AG09309 (cell line): ENCODE measurements at places on chromosomes 6 and 20.

GRCh38 chr6:132663661-132664060 is 4.7 kb upstream of the TAAR1 start:
- no peak for DNase-seq

DNA sequence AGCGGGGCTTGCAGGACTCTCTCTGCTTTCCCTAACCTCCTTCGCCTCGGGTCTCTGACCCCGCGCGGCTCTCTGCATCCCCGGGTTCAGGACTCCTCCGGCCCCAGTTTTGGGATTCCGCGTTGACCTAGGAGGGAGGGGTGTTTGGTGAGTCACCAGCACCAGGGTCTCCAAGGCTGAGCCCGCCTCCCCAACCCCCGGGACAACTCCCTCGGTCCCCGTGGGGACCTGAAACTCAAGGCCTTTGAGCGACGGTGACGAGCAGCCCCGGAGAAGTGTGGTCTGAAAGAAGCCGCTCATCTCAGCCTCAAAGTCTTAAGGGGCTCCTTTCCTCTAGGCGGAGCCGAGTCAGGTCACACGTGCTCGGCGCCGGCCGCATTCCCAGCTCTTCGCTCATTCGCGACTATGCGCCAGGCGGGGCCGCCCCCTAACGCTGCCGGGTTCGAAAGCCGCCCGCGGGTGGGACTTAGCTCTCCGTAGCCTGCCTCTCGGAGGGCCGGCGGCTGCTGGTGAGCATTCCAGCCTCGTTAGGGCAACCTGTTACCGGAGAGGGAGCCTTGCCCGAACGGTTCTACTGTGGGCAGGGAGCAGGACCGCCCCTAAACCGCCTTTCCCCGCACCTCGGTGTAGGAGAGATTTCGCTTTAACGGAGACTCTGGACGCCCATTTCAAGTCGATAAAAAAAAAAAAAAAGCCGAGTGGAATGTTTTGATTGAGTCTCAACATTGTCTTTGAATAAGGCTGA is 3.0 kb upstream of the PRDM13 start:
- no peak for DNase-seq

- DNase-seq: peak; percentile 27
Observed at GRCh38 chr6:156809034-156809433, 31.9 kb downstream of the ARID1B start.

- DNase-seq: no peak
Observed at GRCh38 chr20:53736122-53736756, 142.6 kb upstream of the ZNF217 start.

- no peak for DNase-seq
Observed at GRCh38 chr6:112065426-112065986, 11.6 kb downstream of the CCN6 start.

GRCh38 chr20:13260650-13261279 is 39.7 kb downstream of the ISM1 start:
- peak; percentile 52 for DNase-seq

DNA sequence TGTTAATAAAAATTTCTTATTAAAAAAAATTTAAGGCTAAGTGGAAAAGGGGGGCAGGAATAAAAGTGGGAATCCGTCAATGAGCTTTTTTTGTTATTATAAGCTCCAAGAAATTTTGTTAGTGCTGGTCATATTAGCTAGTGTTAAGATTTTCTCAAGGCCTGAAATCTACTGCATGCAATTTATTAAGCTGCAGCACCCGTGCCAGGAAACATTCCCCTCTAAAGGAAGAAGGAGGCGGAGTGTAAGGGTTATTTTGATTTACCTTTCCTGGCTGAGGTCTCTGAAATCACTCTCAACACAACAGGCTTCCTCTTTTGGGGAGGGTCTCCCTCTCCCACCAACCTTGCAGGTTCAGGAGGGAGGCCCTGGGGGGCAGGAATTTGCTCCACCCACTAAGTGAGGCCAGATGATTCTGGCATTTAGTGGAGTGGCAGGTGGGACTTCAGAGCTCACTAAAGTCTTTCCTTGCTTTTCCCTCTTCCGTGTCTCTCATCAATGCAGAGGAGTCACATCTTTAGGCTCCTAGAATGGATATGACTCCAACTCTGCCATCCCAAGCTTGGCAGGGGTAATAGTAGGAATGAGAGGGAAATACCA is 168.8 kb downstream of the BCAS1 start:
- no peak for DNase-seq

DNA sequence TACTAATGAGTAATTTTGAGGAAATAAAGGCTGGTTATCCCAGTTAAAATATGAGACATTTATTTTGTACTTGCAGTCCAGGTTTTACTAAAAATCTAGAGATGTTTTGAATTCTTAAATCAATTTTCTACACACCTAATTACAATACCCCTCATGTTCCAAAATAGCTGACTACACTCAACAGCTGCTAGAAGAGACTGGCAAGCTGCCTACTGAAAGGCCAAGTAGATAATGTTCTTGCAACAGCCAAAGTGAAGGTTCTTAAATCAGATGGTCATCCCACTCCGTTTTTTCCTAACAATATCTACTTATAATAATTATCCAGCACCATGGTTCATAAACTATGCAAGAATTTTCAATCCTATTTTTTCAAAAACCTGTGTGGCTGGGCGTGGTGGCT is 69.0 kb downstream of the DTNBP1 start:
- no peak for DNase-seq

DNA sequence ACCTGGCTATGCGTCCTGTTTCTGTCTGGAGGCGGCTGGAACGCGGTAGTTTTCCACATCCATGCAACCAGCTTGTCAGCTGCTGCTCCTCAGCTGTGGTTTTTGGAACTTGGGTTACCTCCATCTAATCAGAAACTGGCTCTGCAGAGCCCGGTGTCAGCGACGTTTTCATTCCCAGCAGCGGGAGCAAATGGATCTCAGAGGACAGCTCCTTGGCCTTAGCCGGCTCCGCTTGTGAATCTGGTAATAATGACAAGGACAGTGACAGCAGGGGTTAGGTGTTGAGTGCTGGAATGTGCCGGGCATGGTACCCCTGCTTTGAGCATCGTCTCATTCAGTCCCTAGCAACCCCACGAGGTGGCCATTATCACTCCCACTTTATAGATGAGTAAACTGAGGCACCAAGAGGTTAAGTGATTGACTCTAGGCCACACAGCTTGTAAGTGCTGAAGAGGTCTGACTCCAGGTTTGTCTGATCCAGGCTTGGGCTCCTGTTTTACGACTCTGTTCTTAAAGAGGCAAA is 1.3 kb downstream of the SLCO4A1 start:
- no peak for DNase-seq

DNA sequence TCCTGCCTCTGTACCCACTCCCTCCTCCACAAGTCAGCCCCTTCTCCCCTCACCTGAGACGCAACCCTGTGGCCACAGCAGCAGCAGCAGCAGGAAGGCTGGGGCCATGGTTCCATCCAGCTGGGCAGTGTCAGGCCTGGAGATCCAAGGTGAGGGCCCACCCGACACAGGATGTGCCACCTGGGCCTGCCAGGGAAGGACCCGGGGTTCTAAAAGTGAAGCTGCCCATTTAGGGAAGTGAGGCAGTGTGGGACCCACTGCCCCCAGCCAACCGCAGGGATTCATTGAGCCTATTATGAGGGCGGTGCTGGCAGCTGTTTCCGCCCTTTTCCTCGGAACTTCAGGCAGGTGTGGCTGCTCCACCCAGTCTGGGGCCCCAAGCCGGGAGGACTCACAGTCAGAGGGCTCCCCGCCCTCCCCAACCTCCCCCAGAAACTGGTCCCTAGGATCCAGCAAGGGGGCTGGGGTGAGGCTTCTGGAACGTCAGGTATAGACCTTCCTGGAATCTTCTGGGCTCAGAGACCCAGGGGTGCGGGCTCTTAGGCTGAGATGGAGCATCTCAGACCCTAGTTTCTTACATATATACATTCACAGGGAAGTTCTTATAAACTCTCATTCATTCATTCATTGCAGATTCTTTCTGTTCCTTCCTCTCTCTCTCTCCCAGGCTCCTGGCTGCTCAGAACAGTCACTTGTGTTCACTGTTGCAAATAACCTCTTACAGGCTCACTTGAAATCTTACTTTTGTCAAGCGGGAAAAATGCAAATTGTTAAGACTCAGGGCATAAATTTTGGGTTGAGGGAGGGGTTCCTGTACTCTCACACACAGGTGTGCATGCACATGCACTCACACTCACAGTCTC is at the start of gene TREML2:
Gene TREML2 (minus strand): TSS at position 249 of the 863 bp plus-strand sequence. CDS start 141 bp downstream, at position 108.
- no peak for DNase-seq

DNA sequence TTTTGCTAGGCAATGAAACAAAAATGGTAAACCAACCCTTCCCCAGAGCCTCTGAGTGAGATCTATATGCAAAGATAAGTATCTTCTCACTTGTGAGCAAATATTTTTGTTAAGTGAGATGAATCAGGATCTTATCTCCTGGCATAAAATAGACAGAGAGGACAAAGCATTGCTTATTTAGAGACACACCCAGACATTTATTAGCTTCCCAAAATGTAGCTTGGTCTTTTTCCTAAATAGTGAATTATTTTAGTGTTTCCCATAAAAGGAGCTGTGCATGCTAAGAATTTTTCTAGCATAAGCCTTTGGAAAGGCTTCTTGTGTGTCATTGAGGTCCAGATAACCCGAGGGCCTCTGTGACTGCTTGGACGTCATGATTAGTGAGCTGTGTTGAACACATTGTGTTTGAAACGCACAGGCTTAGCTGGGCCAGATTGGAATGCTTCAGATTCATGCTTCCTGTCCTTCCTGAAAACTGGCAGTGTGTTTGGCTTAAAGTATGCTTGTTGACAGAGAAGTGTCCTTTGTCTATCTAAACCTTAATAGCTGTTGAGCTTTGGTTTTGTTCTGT is 16.5 kb downstream of the MTHFD1L start:
- DNase-seq: peak; percentile 98

- DNase-seq: no peak
Observed at GRCh38 chr6:138821519-138821918, 25.6 kb downstream of the ECT2L start.

DNA sequence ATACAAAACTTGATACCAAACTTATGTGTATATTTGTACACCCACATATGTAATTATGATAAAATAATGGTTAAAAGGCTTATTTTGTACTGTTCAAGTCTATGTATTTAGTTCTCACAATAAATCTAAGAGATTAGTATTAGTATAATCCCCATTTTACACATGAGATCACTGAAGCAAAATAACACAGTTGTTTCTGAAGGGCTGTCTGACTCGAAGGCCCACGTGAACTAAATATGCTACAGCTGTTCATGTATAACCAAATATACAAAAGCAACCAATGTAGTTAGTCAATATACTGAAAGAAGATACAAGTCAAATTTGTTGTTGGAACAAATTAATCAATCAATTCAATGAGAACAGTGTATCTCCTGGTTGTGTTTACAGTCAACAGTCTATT is 959.2 kb downstream of the EPHA7 start:
- no peak for DNase-seq

GRCh38 chr6:5135788-5136376 is 50.7 kb downstream of the PPP1R3G start:
- DNase-seq: no peak

- DNase-seq: peak; percentile 69
Observed at GRCh38 chr6:85403331-85404015, 46.4 kb upstream of the NT5E start.

DNA sequence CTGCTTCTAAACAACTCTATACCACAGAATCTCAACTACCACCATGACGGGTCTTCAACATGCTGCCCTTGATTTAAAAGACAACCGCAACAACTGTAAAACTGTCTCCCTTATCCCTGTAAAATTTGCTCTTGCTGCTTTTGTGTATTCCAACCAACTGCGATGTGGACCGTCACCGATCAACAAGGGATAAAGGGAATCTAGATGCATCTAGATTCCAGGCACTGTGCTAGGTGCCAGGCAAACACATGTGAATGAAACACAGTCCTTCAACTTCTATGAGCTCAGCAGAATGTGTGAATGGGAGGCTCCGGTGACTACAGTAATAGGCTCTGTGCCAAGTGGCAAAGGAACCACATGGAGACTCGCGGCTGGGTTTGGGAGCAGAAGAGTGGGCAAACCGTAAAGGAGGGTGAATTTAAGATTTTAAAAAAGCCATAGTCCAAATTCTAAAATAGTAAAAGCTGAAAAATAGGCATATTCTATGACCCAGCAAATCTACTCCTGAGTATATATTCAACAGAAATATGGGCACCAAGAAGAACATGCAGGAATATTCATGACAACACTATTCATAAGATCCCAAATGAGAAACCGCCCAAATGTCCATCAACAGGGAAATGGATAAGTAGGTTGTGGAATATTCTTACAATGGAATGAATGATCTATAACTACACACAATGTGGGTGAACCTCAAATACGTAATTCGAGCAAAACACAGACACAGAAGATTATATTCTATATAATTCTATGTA is 3.7 kb upstream of the PRND start:
- no peak for DNase-seq

DNA sequence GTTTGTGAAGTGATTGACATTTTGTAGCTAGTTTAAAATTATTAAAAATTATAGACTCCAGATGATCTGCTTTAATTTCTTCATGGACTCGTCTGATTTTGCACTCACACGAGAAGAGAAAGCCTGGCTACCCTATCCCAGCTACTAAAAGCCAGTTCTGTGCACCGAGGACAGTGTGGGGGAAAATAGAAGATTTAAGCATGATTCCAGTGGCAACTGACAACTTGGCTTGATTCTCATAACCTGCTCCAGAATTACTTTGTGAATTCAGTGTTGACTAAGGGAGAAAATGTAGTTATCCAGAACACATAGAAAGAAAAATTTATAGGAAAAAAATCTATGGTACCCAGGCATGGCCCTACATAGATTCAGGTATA is 88.7 kb downstream of the SNAP25 start:
- DNase-seq: no peak

DNA sequence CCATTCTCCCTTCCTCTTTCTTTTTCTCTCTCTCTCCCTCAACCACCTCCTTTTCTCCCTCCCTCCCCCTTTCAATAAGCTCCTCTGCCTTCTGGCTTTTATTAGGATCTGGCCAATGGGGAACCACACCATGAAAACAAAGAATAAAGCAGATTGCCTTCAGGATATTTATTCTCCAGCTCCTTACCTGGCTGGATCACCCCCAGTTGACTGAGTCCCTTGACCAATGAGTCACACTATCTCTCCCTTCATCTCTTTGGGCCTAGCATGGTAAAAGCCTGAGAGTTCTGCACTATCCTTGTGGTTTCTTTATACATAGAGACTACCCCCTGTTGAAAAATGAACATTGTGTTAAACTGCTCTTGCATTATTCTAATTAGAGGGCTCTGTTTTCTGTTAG is 476.8 kb downstream of the EPHA7 start:
- DNase-seq: no peak
